ENCODE measurements at places on chromosomes 4 and X.

DNA sequence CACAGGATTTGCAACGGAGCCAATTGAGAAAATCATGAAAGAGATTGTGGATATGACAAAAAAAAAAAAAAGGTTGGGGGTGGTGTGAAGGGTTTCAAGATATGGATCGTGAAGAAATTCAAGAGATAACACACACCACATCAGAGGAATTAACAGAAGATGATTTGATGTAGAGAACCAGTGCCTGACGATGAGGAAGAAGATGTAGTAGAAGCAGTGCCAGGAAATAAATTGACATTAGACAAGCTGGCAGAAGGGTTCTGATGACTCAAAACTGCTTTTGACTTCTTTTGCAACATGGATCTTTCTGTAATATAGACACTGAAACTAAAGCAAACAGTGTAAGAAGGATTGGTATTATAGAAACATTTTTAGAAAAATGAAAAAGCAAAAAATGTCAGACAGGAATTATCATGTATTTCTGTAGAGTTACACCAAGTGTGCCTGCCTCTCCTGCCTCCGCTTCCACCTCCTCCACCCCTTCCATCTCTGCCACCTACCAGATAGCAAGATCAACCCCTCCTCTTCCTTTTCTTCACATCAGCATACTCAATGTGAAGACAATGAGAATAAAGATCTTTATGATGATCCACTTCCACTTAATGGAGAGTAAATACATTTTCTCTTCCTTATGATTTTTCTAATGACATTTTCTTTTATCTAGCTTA lies 127.5 kb upstream of the OTUD4 start:
- no peak for DNase-seq

DNA sequence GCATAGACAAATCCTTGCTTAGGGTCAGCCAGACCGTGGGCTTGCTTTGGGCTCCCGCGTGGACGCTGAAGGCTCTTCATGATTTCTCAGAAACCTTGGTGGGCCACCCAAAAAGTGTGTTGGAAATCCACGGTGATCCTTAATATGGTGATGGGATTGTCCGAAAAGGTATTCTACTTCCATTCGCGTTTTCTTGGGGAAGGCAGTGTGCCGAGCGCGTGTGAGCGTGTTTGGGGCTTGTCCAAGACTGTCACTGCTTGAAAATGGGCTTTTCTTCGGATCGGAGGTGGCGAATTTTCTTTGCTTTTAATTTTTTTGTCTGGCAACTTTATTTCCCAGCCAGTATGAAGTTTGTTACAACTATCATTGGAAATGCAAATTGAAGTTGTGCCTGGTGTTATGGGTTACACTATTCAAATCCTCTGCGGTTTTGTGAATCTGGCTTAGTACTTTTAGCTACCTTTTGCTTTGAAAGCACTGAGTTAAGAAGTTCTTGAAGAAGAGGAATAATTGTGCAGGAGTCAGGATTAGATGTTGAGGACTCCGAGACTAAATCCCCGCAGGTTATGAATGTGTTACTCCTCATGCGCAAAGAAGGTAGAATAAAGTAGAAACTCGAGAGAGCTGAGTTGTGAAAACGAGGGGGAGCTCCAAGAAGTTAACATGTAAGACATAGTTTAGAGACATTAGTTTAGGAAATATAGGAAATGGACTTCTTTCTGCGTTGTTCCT lies 3.2 kb downstream of the SPRY1 start:
- DNase-seq = no peak

DNA sequence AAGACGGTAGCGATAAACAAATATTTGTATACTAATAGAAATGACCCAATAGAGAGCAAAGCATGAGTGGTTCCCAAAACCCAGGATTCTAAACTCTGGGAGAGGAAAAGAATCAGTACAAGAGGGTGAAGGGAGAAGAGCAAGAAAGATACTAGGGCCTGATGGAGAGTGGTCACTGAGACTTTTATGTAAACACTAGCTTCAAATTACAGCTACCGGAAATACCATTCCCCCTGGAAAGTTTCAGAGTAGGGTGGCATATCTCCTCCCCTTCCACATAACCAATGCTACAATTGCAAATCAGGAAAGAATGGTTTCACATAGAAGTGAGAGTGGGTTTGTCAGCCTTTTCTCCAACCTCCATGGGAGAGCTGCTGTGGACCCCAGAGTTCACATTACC lies 77.1 kb downstream of the EIF4E start:
- DNase-seq = no peak

DNA sequence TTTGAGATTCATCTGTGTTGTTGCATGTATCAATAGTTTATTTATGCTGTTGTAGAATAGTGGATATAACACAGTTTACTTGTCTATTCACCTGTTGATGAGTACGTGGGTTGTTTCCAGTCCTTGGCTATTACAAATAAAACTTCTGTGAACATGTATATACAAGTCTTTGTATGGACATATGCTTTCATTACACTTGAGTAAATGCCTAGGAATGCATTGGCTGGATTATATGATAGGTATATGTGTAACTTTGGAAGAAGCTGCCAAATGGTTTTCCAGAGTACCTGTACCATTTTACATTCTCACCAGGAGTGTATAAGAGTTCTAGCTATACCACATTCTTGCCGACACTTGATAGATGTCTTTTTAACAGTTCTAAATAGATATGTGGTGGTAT lies 16.5 kb downstream of the ART3 start:
- DNase-seq = no peak

- no peak for DNase-seq
Observed at GRCh38 chr4:72886602-72887001, 182.9 kb downstream of the COX18 start.
